ENCODE measurements at places on chromosomes 16 and 17.

- no peak for DNase-seq
Observed at GRCh38 chr17:55152236-55152635, 112.5 kb upstream of the HLF start.

DNA sequence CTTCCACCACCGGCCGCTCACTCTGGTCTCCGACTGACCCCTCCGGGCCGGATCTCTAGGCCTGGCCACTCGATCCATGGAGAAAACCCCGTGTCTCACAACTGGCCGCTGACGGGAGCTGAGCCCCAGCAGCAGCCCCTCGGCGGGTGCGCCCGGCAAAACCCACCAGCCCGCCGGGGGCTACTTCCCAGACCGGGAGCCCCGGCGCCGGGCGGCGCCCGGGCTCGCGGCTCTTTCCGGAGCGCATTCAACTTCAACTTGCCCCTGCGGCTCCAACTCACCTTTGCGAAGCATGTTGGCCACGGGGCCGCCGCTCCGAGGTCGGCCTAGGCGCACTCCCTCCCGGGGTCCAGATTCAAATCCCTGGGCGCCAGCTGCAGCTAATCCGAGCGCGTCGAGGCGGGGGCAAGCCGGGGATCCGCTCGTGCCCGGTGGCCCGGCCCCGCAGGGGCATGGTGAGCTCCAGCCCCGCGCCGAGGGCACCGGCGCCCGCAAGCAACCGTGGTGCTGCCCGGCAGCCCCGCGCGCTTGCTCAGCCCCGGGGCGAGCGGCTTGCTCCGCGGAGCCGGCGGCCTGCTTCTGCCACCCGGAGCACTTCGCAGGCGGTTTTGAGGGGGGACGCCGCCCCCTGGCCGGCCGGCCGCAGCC lies 438 bp downstream of the RTN4RL1 start:
- no peak for DNase-seq

- no peak for DNase-seq
Observed at GRCh38 chr16:22089910-22090309, 2.4 kb upstream of the VWA3A start.

DNA sequence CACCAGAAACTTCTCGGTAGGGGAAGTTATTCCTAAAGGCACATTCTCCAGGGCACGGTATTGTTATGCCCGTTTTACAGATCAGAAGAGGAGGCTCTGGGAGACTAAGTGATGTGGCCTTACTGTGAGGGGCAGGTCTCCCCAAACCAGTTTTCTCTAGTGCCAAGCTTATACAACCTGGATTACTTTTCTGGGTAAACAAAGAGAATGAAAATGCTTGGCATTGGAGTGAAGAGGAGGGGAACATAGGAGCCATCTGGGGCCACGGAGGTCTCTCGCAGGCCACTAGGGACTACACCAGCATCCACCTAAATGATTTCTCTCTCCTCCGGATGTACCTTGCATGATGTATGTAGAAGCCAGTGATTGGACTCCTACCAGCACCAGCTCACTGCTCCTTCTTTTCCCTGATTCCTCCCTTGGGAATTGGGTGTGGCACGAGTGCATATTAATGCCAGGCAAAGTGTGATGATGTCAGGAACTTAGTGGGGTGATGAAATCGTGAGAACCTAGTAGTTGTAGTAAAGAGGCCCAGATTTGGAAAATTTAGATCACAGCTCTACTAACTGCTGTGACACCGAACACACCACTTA lies 674 bp downstream of the TOM1L1 start:
- peak; percentile 19 for DNase-seq

DNA sequence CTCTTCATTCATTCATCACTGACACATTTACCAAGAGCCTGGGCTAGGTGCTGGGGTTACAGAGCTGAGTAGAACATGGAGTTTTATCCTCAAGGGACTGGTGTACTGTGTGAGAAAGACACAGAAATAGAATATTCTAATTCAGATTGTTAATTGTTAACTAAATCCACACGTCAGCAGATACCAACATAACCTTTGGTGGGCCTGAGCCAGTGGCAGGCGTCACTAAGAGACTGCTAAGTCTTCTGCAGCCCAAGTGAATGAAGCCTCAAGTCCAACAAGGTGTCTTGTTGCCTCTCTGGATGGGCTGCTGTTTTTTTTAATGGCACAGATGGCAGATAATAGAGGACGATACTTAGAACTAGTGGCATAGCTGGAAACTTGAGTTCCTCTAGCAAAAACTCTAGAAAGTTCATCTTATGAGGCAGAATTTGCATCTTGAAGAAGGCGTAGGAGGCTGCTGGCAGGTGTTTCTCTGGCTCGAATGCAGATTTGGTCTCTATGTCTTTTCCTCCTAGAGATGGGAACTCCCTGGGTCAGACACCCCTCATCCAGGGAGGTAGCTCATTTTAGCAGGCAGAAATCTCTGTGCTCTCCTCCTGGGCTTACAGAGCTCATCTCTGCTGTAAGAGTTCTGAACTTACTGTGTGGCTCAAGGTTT lies 179.5 kb downstream of the NTN1 start:
- DNase-seq = no peak
